ENCODE measurements at places on chromosomes 11 and 22.

- DNase-seq = peak; percentile 98
These were observed 57.0 kb downstream of the RBFOX2 start for GRCh38 chr22:35971456-35972119.

GRCh38 chr11:76699451-76700091, 29.0 kb upstream of the LRRC32 start:
- DNase-seq = peak; percentile 25

DNA sequence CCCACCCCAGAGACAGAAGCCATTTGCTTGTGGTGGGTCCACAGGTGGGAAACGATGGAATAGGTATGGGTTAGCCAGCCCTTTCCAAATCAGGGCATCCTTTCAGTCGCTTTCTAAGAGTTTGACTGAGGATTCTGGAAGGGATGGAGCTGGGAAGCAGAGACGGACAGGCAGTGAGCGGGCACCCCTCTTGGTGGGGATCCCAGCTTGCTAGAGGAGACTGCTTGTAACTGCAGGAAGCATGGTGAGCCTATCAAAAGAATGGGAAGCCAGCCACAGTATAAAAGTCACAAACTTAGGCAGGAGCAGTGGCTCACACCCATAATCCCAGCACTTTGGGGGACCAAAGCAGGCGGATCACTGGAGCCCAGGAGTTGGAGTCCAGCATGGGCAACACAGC, 6.1 kb upstream of the PDGFB start:
- DNase-seq = no peak

GRCh38 chr11:33898957-33899356, 7.1 kb upstream of the LMO2 start:
- DNase-seq = no peak

GRCh38 chr11:57345555-57346211, 7.5 kb downstream of the P2RX3 start:
- peak; percentile 65 for DNase-seq

GRCh38 chr22:47748271-47748670, 985.8 kb downstream of the TBC1D22A start:
- DNase-seq = no peak

- no peak for DNase-seq
These were observed 102.5 kb downstream of the KCNA4 start for GRCh38 chr11:29914203-29914930.

- peak; percentile 99 for DNase-seq
These were observed 701.8 kb downstream of the NTM start for GRCh38 chr11:132072044-132072857.

DNA sequence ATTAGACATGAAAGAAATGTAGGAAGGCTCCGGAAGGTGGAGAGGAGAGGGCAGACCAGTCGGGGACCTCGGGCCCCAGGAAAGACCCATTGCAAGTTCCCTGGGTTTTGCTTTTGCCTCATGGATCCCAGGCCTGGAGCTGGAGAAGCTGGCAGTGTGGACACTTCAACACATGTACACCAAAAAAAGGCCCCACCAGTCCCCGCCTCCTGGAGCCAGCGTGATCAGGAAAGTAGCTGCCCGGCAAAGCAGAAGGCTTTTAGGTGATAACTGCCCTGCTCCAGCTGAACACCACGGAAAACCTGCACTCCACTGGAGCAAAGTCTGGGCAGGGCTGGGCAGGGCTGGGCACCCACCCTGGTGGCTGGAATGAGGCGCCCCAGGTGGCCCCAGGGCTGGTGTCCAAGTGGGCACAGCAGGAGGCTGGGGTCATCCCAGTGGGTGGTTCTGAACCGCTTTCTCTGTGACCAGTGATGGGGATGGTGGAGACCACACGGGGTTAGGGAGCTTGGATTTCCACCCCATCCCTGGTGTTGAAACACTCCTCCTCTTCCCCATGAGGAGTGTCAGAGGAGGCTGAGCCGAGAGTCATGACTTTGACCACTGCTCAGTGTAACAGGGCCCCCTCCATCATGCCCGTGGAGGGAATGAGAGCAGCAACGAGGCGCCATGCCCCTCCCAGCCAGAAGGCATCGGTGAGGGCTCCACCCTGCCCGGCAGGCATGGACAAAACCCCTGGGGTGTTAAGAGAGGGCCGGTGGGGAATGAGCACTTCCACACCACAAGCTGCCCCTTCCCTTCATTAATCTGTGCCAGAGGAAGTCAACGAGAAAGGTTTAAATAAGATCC, 16.9 kb upstream of the MUC5AC start:
- DNase-seq = no peak

Data from fibroblast of upper back skin (primary cell).